ENCODE measurements at places on chromosomes 6 and 20. TPM values are rescaled to one million over a fixed set of nuclear protein-coding genes. Genes with fewer than 3 reads are reported as not detected.

The BHLHE23 gene
- total RNA-seq = not detected

GRCh38 chr6:38407192-38407591, 232.5 kb downstream of the BTBD9 start:
- no peak for DNase-seq

The PRDM13 gene
- total RNA-seq = not detected

GRCh38 chr6:107555449-107555848, 65.5 kb downstream of the SOBP start:
- no peak for DNase-seq

The LST1 gene
- 6.6 TPM for total RNA-seq

The CFB gene
- 3.7 TPM for total RNA-seq

The RPS6KA2 gene
- 83.8 TPM for total RNA-seq

The TDRD6 gene
- total RNA-seq = 0.57 TPM

The ME1 gene
- 26.6 TPM for total RNA-seq

The ARMH2 gene
- total RNA-seq = not detected

DNA sequence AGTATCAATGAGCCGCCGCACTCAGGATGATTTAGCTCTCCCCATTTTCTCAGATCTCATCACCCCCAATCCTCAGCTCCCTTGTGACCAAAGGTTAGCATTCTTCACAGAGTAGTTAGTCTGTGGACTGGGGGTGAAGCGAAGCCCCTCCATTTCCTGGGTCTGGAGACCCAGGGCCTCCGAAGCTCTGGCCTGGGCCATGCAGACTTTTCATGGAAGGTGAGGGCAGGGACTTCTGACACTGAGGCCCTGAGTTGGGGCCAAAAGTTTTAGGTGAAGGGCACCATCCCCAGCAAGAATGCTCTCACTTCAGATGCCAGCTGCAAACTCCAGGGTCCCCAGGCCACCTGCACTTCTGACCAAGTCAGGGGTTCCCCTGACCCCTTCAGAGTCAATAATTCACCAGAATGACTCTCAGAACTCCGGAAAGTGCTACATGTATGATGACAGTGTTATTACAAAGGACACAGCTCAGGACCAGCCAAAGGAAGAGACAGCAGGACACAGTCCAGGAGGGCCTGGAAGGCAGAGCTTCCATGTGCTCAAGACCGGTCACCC, 65.7 kb upstream of the DUSP22 start:
- DNase-seq = no peak

The PTCRA gene
- not detected for total RNA-seq

GRCh38 chr20:58906894-58907293, 54.4 kb downstream of the GNAS start:
- no peak for DNase-seq

The DDAH2 gene
- 45.3 TPM for total RNA-seq

- DNase-seq = no peak
These were observed 32.6 kb downstream of the MRPL14 start for GRCh38 chr6:44094403-44095242.

The PDYN gene
- not detected for total RNA-seq

The SPACA1 gene
- not detected for total RNA-seq

- DNase-seq = peak; percentile 69
These were observed 26.5 kb downstream of the FYN start for GRCh38 chr6:111846492-111847409.

- DNase-seq = no peak
These were observed 43.8 kb downstream of the PKIB start for GRCh38 chr6:122654012-122654411.

DNA sequence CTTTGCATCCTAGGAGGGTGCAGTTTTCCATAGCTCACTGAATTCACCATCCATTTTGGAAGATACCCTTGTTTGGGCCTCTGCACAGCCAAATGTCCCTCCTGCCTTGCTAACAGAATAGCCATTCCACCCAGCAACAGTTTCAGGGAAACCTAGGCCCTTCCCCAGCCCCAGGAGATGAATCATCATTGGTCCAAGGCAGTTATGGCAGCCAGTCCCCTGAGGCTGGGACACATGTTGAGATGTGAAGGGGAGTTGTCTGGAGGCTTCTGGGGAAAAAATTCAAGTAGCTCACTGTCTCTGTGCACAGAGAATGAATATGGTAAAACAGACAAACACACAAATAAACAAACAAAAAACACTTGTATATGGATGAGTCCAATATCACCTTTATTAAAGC, 17.4 kb upstream of the SIRPB2 start:
- no peak for DNase-seq

- peak; percentile 32 for DNase-seq
These were observed 14.0 kb downstream of the KIAA1755 start for GRCh38 chr20:38246357-38247165.

The VGLL2 gene
- not detected for total RNA-seq

DNA sequence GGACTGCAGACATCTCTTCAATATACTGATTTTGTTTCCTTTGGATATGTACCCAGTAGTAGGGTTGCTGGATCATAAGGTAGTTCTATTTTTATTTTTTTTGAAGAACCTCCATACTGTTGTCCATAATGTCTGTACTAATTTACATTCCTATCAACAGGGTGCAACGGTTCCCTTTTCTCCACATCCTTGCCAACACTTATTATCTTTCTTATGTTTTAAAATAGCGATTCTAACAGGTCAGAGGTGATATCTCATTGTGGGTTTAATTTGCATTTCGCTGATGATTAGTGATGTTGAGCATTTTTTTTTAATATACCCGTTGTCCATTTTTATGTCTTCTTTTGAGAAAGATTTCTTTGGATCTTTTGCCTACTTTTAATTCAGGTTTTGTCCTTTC, 2.0 kb upstream of the TP53RK start:
- no peak for DNase-seq

The AIF1 gene
- 3.3 TPM for total RNA-seq

The OPN5 gene
- total RNA-seq = not detected

- no peak for DNase-seq
These were observed 126.2 kb upstream of the EYA4 start for GRCh38 chr6:133114973-133115372.

- no peak for DNase-seq
These were observed 721.6 kb downstream of the KIF16B start for GRCh38 chr20:15851576-15852215.

DNA sequence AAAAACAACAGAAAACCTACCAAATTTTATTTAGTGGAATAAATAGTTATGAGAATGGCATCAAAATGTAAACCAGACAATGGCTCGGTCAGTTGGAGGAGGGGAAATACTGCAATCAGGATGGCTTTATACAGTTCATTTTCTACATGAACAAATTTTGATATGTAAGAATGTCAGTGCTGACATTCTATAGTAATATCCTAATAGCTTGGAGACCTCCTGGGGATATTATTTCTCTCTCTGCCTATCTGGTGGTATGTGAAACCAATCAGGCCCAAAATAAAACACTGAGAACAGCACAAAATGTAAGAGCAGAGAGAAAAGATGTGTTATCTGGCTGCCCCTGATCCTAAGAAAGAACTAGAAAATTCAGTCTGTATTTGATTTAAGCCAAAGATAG, 327.7 kb downstream of the UBE3D start:
- no peak for DNase-seq

DNA sequence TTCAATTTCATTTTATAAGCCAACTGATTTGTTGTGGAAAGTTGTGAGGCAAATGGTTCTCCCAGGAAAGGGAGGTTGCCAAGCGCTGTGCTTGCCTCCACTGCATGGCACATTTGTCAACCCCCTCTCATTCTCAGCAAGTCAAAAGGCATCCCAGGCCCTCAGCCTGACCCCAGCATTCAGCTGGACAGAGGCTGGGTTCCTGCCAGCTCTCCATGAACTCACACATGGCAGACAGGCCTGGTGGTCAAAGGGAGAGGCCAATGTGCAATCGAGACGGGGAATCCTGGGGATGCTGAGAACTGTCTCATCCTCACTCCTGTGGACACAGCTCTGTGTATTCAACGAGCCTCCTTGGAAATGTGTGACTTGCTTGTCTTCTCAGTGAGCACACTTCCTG, 106.0 kb upstream of the CDH4 start:
- no peak for DNase-seq

The SPATA25 gene
- 2.1 TPM for total RNA-seq

- no peak for DNase-seq
These were observed 65.5 kb upstream of the QKI start for GRCh38 chr6:163348789-163349680.

The SLC23A2 gene
- total RNA-seq = 9.9 TPM

DNA sequence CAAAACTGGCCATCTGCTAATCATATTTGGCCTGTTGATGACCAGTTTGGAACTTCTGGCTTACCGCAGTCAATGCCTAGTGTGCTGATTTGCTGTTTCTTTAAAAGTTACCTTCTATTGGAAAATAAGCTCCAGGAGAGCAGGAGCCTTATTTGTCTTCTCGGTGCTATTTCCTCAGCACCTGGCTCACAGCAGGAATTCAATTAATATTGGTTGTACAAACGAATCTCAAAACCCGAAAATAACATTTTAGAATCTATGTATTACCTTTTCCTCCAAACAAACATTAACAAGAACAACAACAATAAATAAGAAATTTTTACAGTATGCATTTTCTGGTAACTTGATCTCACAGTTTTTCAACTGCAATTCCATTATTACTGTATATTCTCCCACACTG, 1080.7 kb upstream of the MAP3K7 start:
- no peak for DNase-seq

DNA sequence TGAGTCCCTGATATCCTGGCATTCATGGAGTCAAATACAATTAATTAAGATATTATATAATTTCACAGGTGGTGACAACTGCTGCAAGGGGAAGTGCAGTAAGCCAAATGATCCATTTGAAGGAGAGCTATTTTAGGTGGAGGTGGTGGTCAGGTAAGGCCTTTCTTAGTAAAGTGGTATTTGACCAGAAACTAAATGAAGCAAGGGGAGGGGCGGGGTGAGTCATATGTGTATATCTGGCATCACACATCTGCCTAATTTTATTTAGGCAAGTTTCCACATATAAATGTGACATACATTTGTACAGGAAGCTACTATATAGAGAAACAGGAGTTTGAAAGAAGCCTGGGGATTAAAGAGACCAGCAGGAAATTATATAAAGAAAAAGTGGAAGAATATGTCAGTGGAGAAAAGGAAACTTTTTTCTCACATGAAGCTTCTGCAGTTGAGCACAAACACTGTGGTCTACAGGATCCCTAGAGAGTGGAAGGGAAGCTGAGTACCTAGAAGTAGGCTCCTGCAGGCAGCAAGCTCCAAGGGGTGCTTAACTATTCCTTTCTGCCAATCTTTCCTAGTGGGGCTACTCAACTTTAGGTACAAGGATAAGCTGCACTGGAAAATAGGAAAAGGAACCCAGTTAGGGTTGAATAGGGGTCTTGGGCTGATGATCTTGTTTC, 99.6 kb downstream of the OGFRL1 start:
- no peak for DNase-seq

GRCh38 chr6:100176311-100176950, 182.4 kb upstream of the MCHR2 start:
- no peak for DNase-seq

DNA sequence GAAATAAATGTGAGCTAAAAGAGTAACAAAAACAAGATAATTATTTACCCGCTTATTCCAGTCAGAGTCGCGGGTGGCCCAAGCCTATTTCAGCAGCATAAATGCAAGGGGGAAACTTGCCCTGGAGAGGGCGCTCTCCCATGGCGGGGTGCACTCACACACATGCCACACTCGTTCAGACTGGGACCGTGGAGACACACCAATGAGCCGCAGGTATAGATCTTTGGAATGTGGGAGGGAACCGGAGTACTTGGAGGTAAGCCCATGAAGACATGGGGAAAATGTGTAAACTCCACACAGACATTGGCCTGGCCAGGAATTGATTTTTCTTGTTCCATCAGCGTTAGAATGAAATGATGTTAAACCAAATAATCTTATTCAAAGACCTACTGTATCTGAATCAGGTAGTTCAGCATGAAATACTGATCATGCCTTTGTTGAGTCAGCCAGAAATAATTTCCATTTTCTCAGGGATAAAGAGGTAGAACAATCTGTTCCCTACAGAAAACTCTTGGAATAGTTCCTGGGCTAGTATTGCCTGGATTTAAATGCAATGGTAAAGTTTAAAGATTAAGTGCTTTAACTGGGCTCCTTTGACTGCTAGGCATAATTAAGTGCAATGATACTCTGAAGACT, 191.5 kb downstream of the MCHR2 start:
- DNase-seq = no peak

DNA sequence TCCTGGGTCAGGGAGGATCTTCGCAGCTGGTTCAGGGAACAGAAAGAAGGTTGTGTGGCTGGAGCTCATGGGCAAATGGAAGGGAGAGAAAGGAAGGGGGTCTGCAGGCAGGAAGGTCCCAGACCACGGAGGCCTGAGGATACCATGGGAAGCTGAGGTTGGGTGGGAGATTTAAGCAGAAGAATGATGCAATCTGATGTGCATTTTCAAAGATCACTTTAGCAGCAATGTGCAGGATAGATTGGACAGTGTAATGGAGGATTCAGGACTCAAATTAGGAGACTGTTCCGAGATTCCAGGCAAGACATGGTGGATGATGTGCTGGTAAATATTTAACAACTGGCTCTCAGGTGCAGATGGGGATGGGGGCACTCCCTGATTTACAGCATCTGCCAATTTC, 5.8 kb upstream of the RRBP1 start:
- no peak for DNase-seq

GRCh38 chr6:81381382-81381916, 371.0 kb downstream of the TENT5A start:
- DNase-seq = no peak

- no peak for DNase-seq
These were observed 6.9 kb downstream of the GLYATL3 start for GRCh38 chr6:49506569-49507111.

GRCh38 chr6:48613231-48613949, 502.4 kb upstream of the PTCHD4 start:
- no peak for DNase-seq

The RUNX2 gene
- total RNA-seq = 1.6 TPM

All from heart right ventricle (tissue), 16 donors.